ENCODE measurements at places on chromosomes 1 and 21.
A peak's percentile ranks its signal among the peaks of the same experiment; 100 is the strongest.

DNA sequence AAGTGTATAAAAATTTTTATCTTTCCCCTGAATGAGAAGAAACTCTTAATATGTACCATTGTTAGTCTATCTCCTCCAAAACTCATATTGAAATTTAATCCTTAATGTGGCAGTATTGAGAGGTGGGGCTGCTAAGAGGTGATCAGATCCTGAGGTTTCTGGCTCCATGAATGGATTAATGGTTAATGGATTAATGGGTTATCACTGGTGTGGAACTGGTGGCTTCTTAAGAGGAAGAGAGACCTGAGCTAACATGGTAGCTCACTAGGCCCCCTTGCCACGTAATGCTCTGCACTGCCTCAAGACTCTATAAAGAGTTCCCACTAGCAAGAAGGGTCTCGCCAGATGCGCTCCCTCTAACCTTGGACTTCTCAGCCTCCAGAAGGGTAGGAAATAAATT lies 70.6 kb upstream of the ZBTB18 start:
- DNase-seq, result no peak

- DNase-seq, result peak; percentile 49
These were observed 46.7 kb downstream of the ZBTB18 start for GRCh38 chr1:244097523-244098405.

DNA sequence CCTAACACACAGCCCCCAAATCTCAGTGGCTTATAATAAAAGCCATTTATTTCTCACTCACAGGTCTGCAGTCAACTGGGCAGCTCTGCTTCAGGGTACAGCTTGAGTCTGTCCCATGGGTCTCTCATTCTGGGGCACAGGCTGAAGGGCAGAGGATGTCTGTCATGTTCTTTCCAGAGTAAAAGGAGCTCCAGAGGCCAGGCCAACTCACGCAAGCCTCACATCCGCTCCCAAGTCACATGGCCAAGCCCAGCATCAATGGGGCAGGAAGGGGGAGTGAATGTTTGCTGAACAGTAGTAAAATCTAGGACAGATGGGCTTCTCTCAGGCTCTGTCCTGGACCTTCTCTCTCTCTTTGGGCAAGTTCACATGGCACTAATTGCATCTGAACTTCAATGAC lies 7.1 kb upstream of the SSBP3 start:
- peak; percentile 71 for DNase-seq

DNA sequence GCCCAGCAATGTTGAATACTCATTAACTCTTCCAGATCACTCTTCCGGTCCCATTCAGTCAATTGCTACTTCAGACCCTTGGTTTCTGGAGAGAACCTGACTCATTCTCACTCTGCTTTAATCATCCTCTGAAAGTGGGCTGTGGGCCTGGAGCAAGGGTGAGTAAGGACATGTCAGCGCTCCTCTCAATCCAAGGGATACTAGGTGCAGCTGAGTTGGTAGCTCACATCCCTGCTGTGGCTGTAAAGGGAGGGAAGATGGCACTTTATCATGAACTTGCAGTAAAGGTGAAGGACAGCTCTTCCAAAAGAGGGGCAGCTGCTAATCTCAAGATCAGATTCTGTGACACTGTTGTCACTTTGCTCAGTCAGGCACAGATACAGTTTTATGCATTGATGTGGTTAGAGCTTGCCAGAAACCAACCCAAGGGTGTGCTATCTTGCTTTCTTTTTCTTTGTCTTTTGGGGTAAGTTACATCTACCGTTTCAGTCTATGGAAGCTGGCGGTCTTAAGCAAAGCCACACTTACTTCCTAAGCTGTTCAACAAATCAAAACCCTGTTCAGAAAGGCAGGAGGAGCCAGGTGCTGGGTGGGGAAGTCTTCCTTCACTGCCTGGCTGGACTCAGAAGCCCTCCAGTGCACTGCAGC lies 26.5 kb upstream of the NTPCR start:
- DNase-seq, result peak; percentile 67

- DNase-seq, result no peak
These were observed 288.5 kb downstream of the NFIA start for GRCh38 chr1:61370913-61371279.

DNA sequence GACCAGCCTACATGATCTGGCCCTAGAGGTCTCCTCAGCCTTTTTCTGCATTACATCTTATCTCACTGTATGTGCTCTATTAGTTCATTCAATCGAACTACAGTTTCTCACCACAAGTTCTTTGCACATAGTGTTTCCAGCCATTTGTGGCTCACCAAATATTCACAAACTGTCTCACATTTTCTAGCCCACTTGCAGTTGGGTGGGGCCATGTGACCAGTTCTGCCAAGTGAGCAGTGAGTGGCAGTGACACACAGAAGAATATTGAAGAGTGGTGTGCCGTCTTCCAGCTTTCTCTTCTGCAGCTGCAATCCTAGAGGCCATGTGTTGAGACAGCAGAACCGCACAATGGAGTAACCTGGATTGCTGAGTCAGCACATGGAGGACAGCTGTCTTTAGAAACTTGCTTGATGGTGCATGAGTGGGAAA lies 103.2 kb upstream of the ZNF644 start:
- DNase-seq, result no peak

DNA sequence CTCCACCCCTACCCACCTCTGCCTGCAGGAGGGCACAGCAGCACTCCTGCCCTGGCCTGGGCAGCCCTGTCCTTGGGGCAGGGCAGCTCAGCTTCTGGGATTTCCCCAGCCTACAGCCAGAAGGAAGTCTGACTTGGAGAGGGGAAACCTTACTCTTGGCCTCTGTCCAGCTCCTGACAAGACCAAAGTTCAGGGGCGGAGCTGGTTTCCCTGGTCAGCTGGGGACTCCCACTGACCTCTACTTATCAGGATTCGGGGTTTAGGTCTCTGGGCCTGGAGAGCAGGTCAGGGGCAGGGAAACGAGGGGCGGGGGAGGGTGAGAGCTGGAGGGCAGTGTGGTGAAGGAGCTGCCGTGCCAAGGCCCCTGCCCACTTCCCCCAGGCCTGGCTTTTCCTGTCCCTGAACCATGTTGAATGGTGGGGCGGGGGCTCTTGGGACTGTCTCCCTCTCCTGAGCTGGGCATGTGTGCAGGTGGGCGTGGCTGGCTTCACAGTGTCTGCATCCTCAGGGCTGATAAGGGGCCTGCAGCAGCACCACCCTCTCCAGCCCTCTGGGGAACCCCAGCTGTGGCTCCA lies 16.8 kb upstream of the ETV3 start:
- no peak for DNase-seq

DNA sequence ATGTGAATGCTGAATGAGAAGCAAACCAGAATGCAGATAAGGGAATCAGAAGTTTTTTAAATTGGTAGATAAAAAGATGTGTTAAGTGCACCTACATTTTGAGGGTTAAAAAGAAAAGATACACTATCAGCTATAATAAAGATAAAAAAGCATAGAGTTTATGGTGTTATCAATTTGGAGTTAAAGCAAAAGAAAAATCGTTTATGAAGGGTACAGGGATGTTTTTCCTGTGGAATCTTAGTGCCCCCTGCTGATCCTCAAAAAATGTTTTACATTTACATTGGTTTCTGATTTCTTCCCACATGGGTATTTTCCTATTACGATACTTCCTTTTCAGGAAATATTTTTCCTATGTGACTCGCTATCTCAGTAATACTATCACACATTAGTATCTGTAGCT lies 293.5 kb downstream of the MRPL39 start:
- DNase-seq, result peak; percentile 72

GRCh38 chr1:84382127-84382526 lies 16.2 kb upstream of the DNASE2B start:
- no peak for DNase-seq

GRCh38 chr21:42193721-42194120 lies 25.2 kb upstream of the ABCG1 start:
- no peak for DNase-seq

DNA sequence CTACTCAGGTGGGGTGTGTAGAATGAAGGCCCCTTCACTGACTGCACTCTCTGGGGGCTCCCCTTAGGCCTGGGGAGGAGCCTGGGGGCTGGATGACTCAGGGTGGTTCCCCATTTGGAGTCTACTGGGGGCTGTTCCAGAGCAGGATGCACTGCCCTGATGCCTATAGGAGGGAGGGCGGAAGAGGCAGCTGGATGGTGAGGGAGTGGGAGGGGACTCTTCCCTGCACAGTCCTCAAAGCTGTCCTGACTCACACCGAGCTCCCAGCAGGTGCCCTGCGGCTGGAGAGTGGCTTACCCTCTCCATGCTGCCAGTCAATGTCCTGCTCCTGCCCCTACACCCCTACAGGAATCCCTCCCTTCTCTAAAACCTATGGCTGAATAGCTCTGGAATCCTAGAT lies 204.4 kb downstream of the TRABD2B start:
- no peak for DNase-seq

- DNase-seq, result peak; percentile 11
These were observed 29.0 kb upstream of the LGALS8 start for GRCh38 chr1:236494586-236495466.

- peak; percentile 44 for DNase-seq
These were observed 1967.4 kb downstream of the NCAM2 start for GRCh38 chr21:22965455-22966135.

- DNase-seq, result no peak
These were observed 10.0 kb downstream of the FAM163A start for GRCh38 chr1:179753061-179753460.

DNA sequence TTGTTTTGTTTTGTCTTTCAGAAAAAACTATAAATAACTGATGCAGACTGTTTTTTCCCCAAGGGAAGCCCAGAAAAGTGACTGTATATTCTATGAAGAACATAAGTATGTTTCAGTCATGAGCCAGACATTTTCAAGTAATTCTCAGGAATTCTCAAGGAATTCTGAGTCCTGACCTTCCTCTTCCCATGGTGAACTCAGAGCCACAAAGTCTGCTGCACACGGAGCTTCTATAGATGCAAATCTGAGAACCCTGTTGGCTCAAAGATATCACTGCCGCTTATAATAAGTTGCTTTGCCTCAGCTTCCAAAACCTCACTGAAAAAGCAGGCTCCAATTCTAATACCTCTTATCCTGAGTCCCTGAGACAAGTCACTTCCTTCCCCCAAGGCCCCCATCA lies 418.5 kb upstream of the RUNX1 start:
- peak; percentile 83 for DNase-seq

- DNase-seq, result no peak
These were observed 334.6 kb downstream of the RGS7 start for GRCh38 chr1:241022366-241022765.

DNA sequence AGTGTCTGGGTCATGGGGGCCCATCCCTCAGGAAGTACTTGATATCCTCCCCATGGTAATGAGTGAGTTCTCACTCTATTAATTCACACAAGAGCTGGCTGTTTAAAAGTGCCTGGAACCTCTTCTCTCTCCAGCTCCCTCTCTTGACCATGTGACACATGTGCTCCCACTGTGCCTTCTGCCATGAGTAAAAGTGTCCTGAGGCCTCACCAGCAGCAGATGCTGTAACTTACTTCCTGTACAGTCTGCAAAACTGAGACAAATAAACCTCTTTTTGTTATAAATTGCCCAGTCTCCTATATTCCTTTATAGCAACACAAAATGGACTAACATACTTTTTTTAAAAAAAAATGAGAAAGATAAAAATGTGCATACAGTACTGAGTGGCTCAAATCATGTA lies 24.0 kb downstream of the PUM1 start:
- DNase-seq, result no peak
